IPS DF 6.9 (cell line): ENCODE measurements at places on chromosomes 1 and 21.

- no peak for DNase-seq
These were observed 70.2 kb downstream of the DAB1 start for GRCh38 chr1:57353654-57354053.

GRCh38 chr1:70930062-70930461 is 117.6 kb downstream of the PTGER3 start:
- DNase-seq: no peak

DNA sequence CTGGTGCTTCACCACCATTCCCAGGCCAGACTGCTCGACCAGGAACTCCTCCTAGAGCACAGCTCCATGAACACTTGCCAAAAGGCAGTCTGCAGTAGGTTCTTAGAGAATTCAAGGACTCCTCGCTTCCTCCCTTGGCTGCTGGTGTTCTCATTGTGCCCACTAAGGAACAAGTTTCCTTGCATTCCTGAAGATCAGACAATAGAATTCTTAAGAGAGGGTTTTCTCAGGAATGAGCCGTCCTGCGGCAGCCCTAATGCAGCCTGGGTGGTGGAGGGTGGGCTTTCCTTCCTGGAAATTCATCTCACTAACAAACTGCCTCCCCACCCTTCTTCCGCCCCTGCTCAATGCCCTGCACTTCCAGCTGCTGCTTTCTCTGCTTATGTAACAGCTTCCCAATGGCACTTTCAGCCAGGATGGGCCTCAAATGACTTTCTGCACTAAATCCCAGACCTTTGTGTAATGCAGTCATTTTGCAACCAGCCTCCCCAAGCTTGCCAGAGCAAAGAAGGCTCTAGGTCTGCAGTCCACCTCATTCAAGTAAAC is 287.9 kb downstream of the PLPP3 start:
- no peak for DNase-seq

DNA sequence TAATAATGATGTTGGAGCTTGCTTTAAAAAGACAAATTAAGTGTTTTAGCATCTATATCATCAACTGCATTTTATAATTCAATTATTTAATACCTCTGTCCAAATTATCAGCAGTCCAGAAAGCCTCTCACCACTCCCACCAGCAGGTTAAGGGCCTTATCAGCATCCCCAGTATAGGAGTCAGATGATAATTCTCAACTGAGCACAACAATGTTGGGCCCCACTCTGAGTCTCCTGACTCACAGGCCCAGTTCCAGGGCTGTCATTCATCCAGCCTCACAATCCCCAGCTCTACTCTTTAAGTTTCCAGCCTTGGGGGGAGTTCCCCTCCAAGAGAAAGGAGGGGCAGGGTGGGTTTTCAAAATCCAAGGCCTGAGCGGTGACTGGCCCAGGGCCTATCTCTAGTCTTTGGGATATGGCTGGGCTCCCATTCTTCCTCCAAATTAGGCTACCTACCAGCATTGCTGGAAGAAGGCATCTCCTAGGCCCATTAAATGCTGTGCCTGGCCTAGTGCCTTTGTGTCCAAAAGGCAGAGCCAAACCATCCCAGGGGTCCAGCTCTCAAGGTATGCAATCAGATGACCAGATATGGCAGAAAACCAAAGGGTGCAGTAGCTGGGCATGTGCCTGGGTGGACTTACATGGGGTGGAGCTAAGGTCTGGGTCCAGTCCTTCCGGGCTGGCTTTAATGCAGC is 134.1 kb downstream of the GLUL start:
- DNase-seq: no peak

GRCh38 chr1:30384286-30385245 is 338.8 kb downstream of the MATN1 start:
- DNase-seq: no peak

DNA sequence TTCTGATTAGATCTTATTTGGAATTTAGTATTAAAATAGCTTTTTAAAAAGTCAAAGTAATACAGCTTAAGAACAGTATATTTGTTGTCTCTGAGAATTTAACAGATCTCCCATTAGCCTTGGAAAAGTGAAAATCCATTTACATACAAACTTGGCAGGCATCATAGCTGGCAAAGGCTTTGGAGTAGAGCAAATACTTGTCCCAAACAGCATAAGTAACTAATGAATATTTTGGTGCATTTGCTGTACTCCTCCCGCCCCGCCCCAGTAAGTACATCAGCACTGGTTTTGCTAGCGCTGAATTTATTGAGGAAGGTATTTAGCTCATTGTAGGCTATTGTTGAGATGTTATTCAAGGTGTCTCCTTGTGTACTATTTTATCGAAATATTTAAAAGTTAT is 417.7 kb upstream of the KAZN start:
- no peak for DNase-seq

DNA sequence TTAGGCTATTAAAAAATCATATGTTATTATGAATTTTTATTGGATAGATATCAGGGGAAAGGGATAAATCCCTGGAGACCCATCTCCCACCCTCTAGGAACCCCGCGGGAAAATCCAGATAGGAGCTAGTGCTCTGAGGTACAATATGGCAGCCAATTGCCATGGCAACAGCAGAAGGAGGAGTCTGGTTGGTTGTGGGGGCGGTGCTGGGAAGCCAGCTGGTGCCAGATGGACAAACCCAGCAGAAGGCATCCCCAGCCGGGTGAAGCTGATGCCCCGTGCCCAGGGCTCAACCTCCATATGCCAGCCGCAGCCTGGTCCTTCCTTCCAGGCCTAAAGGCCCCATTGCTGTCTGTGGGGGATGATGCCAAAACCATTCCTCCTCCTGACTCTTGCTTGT is 38.3 kb downstream of the RHBG start:
- DNase-seq: no peak
